ENCODE measurements at places on chromosomes 7 and 10. TPM values are rescaled to one million over a fixed set of nuclear protein-coding genes. Genes with fewer than 3 reads are reported as not detected.

- DNase-seq = no peak
Observed at GRCh38 chr10:91556691-91557566, 75.9 kb downstream of the PPP1R3C start.

Gene BEND7
- total RNA-seq = 16.9 TPM

Gene CTAGE8
- 4.2 TPM for total RNA-seq

DNA sequence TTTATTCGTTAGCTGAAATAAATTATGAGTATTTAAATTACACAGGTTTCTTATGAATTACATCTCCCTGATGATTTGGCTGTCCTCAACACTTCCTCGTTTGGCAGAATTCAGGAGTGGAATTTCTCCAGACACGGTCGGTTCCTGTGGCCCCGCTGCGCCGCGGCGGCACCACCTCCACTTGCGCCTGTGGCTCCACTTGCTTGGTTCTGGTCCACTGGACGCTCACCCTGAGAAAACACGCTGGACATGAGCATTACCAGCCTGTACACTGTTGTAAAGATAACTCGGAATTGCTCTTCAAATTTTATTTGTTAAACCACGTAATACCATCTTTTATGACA is 85.3 kb downstream of the ZNF33B start:
- DNase-seq = no peak

DNA sequence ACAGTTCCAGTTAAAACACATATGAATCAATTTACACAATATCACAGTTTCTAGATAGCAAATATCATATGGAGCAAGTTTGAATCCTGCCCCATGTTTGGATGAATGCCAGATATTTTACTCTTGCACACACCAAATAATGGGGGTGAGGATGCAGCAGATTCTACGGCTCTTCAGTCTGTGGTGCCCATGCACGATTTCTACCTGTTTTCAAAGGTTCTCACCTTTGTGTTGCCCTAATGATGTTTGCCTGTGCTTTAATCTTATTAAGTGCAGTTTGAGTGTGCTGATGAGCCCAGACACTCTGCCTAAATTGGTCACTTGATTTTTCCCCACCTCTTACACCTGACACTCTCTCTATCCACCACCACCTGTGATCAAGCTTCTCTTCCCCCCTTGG is 119.6 kb downstream of the NPY start:
- DNase-seq = no peak

DNA sequence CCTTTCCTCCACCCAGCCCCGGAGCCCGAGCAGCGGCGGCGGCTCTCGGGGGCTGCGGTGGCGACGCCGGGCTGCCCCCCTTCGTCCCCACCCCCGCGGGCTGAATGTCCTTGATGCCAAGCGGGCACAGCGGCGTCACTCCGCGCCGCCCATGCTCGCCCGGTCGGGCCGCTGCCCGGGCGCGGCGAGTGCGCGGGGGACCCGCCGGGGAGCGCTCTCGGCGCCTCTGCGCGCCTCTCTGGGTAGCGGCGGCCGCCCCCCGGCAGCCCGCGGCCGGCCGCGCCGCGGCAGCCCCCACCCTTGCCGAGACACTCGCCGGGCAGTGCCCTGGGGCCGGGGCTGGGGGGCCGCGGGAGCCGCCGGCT is 433 bp upstream of the PLXNA4 start:
- DNase-seq = no peak

Gene TCERG1L
- not detected for total RNA-seq

Gene ACBD7
- total RNA-seq = not detected

Gene OR2A5
- total RNA-seq = not detected

DNA sequence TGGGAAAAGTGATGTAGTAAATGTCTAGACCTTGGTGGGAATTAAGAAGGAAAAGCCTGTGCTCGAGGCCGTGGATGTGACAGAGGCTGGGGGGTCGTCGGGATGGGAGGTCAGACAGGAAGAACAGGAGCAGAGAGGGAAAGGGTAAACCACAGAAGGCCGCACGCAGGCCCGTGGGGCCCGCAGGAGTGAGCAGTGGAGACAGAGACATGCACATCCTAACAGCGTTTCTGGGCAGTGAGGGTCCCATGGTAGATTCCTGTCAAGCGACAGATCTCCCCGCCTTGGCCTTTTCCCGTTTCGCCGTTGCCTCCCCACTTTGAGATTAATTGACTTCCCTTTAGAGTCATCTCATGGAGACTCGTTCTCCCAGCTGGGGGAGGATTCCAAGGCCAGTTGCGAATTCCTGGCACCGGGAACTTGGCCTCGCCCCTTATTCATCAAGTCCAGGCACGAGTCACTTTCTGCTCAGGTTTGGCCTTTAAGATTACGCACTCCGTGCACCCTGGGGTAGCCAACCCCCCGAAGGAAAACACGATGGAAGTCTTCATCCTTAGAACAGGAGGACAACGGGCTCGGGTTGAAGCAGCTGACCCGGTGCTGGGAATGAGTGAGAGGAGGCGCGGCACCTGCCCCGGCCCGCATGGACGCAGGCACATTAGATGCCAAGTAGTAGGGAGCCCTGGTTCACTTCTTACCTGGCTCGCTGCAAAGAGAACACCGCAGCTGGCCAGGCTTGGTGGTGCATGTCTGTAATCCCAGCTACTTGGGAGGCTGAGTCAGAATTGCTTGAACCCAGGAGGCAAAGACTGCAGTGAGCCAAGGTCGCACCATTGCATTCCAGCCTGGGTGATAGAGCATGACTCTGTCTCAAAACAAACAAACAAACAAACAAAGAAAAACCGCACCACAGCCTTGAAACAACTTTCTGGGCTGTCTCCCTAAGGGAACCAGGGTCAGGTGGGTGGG is 315.2 kb upstream of the SHH start:
- DNase-seq = no peak

Gene CHST12
- 29.2 TPM for total RNA-seq

GRCh38 chr7:108592646-108593201 is 23.1 kb downstream of the DNAJB9 start:
- no peak for DNase-seq

DNA sequence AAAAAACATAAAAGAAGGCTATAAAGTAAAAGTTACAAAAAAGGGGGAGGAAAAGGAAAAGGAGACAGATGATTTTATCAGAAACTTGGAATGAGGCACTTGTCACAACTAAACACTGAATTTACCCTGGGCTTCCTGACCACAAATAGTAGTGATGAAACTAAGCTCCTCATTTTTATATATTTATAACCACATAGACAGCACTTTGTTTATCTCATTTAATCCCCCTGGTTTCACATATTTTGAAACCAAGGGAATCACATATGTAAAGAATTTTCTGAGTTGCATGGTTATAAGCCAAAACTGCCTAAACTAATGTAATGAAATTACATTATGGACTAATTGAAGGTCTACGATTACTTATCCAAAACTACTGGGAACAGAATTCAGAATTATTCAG is 39.6 kb upstream of the MET start:
- DNase-seq = no peak

- DNase-seq = no peak
Observed at GRCh38 chr10:36538953-36539586, 586.3 kb upstream of the ANKRD30A start.

Gene TPST1
- total RNA-seq = 16.7 TPM

Gene RTKN2
- 109 TPM for total RNA-seq

DNA sequence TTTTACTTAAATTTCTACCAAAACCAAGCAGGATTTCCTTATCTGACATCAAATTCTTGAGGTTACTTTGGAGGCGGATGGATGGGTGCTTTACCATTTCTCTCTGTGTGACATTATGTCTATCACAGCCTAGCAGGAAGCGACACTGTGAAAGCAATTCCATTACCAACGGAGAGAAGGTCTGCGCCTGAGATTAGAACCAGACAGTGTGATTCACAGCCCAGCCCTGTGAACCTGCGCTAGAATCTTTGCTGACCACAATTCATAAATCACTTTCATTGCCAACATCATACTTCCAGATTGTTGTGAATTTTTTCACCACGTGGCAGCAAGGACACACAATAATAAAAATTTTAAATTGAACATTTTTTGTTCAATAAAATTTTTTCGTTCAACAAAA is 126.5 kb downstream of the CUBN start:
- no peak for DNase-seq

Gene SH2D4B
- 1.4 TPM for total RNA-seq

Data from lower lobe of right lung (tissue), 2 donors.